ENCODE measurements at places on chromosomes 11 and 22.

DNA sequence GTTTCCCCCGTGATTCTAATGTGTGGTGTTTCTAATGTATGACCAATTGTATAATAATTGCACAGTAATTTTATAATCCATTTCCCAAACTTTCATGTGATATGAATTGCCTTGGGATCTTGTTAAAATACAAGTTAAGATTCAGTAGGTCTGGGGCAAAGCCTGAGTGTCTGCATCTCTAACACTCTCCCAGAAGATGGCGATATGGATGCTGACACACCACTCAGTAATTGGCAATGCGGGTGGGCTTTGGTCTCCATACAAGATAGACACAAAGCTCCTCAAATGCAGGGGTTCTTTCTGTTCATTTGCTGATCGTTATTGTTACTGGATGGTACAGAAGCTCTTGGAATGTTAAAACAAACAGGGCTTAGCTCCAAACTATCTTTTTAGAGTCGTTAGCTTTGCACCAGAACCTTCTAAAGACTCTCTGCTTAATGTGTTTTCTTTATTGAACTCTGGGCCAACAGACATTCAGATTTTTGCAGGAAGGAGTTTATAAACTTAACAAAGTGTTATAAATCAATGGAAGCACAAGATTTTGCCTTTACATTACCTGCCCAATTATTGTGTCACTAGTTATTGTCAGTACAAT is 45.4 kb upstream of the ANO3 start:
- DNase-seq = no peak

- DNase-seq = no peak
Measured at GRCh38 chr11:120610111-120610510, 98.6 kb downstream of the GRIK4 start.

- DNase-seq = no peak
Measured at GRCh38 chr11:113045146-113045545, 83.9 kb downstream of the NCAM1 start.

DNA sequence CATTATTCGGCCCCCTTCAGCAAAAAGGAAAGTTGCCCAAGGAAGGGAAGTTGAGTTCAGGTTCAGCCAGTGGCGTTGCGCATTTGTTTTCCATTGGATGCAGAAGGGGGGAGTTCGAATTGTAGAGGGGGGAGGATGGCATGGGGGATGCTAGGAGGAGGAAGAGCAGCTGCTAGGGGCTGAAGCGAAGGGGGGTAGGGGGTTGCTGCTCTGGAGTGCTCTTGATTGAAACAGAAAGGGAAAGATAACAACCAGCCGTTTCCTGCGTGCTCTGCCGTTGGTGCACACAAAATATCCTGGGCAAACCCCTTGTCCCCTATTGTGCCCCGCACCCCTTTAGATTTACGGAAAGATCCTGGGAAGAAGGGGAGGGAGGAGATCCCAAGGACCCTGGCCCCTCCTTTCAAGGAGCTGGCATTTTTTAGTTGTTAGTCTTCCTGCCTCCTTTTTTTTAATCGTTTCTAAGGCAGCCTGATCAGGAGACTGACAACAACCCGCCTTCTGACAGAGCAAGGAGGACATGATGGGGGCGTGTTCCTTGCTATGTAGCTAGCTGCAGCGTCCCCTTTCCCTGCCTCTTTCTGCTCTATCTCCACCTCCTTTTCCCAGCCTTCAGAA is 2.1 kb downstream of the KMT2A start:
- peak; percentile 71 for DNase-seq

- DNase-seq = no peak
Measured at GRCh38 chr22:39900306-39901227, at the start of gene GRAP2. Gene GRAP2, plus strand, starts transcription at chr22:39901084. Its CDS starts 46,023 bp downstream, at chr22:39947107.

GRCh38 chr22:44684506-44685383 is 17.3 kb upstream of the PRR5 start:
- peak; percentile 48 for DNase-seq

DNA sequence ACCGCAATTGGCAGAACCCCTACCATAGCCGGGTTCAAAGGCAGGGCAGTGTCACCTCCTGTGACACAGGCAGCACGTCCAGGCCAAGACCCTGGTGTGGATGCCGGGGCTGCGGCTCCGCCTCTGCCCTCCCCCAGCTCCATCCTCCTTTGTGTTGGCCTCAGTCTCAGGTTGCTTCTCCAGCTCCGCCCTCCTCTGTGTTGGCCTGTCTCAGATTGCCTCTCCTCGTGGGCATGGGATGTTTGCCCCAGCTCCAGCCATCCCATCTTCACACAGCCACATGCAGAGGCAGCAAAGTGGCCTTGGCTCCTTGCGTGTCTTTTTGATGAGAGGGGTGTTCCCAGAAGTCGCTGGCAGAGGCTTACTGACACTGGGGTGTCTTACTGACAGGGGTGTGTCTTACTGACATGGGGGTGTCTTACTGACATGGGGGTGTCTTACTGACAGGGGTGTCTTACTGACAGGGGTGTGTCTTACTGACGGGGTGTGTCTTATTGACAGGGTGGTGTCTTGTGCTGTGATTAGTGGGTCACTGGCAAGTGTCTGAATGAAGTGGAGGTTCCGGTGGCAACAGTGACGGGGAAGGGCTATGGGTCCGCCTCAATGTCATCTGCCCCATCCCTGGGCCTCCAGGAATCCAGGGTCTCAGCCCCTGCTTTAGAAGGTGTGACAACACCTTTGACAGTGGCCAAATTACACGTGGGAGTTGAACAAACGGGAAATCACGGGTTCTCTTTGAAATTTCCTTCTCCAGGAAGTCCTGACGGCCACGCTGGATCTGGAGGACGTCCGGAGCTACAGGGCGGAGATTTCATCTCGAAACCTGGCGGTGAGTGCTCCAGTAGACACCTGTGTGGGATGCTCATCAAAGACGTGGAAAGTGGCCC is 24.9 kb downstream of the NADSYN1 start:
- DNase-seq = no peak

DNA sequence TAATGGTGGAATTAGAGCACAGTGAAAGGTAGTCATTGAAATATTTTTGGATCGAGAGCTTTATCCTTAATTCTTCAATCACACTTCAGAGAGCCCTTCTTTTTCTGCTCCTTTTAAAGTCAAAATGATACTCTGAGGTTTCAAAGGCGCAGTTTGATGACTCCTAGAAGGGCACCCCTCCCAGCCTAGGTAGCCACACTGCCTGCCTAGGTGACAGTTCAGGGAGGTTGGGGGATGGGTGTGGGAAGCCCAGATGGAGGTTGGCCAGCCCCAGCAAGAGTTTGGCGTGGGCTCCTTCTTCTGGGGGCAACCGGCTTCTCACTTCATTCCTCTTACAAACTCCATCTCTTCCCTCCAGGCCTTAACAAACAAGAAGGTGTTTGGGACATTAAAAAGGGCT is 28.6 kb upstream of the PHF21A start:
- DNase-seq = no peak

Data from head of caudate nucleus (tissue), 42 donors.